Putamen (tissue), 1 donor: ENCODE measurements at places on chromosomes 1 and 21.

DNA sequence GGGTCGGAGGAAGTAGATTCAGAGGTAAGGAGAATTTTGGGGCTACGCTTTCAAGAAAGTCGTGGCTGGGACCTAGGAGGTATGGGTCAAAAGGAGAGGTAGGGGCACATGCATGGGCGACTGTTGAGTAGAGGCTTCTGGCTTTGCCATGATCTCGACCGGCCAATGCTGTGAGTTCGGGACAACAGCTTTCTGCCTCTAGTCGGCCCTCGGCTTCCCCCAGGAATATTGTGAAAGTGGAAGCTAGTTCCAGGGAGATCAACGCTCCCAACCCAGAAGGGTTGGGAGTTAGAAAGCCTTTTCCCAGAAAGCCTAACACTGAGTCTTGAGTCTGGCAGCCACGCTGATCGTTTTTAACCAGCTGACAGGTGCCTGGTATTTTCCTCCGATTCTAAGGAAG is 69.0 kb downstream of the ZNF678 start:
- no peak for DNase-seq

- DNase-seq, result no peak
These were observed 58.1 kb downstream of the RPAP2 start for GRCh38 chr1:92356956-92357355.

DNA sequence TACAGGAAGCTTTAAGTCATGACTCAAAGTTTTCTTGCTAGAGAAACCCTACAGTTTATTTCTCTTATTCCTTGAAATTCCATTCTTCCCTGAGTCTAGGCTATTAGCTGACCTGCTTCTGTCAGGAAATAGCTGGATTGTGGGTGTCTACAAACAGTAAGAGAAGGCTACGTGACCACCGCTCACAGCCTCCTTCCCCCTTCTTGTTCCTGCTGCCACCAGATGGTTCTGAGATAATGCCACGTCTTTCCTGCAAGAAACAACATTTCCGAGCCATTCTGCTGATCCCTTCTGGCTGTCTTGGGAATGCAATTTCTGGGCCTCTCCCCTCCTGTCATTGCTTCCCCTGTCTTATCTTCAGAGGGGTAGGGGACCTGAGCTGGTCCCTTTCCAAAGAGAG is 128.9 kb upstream of the SGIP1 start:
- no peak for DNase-seq

- DNase-seq, result no peak
These were observed 730 bp downstream of the CDC42SE1 start for GRCh38 chr1:151058692-151059091.

- no peak for DNase-seq
These were observed 71.3 kb downstream of the MORN1 start for GRCh38 chr1:2320006-2320405.

DNA sequence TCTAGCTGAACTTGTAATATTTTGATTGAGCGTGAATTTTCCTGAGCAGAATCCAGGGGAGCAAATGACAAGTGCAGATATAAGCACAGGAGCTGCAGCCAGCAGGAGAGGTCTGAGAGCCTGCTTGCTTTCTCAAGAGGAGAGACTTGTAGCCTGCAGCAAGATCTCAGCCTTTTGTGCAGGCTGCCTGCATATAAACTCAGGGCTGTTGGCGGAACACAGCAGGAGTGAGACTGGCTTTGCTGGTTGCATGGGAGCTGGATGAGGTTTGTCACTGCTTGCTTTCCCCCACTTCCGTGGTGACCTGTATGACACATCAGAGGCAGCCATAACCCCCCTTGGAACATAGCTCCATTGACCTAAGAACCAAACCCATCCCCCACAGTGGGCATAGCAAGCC is 725.4 kb upstream of the RGS18 start:
- no peak for DNase-seq

GRCh38 chr21:27268290-27268689 is 301.4 kb upstream of the ADAMTS5 start:
- no peak for DNase-seq

DNA sequence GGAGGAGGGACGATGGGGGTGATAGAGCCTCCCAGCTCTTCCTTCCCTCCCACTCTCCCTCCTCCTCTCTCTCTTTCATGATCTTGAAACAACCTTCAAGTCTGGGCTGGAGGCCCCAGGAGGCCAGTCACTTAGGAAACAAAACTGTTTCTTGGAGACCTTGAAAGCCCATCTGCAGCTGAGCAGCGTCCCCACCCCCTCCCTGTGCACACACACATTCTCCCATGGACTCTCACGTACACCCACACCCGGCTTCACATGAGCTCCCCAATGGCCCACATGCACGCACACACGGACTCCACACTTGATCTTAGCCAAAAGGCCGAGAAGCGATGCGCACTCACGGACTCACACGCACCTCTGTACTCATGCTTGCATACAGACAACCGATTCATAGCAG is 3.2 kb upstream of the ATP1A2 start:
- DNase-seq, result no peak

- DNase-seq, result no peak
These were observed 139.2 kb downstream of the CASZ1 start for GRCh38 chr1:10657088-10657847.

- DNase-seq, result no peak
These were observed 40.4 kb downstream of the RIMS3 start for GRCh38 chr1:40625076-40625475.

- no peak for DNase-seq
These were observed 806.7 kb upstream of the PRMT6 start for GRCh38 chr1:106249810-106250209.

DNA sequence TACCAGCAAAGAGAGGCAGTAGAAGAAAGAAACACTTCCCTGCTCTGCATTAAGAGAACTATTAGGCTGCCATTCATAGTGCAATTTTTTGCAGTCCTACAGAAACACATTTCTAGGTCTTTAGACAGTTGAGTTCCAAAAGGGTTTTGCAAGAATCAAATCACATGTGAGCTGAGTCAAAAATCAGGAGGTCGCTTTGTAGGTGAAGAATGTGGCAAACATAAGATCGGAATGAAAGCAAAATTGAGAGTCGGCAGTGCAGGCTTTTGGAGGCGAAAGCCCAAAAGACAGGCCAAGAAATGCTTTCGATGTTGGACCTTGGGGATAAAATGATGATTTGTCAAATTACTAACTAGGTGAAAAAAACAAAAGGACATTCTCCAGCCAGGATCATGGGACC is 213.5 kb upstream of the NRIP1 start:
- DNase-seq, result no peak

DNA sequence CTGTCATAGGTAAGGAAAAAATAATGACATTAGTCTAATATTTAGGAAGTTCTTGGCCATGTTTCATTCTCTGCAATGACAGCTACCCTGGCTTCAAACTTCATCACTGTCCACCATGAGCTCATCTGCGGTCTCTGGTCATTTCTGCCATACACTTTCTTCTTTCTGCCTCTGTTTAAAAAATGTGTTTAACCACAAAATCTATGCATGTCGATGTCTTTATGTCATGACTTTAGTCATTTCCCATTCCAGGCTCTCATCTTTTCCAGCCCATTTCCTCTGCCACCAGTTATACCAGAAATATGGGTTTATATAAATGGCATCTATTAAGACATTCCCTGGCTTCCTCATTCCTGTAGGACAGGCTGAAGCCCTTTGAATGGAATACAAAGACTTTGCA is 68.5 kb upstream of the DUSP10 start:
- no peak for DNase-seq

- DNase-seq, result no peak
These were observed 281 bp upstream of the BTF3L4 start for GRCh38 chr1:52055866-52056162.

- DNase-seq, result no peak
These were observed 21.4 kb upstream of the LSM10 start for GRCh38 chr1:36419140-36419539.

GRCh38 chr21:43574741-43575472 is 84.4 kb downstream of the HSF2BP start:
- no peak for DNase-seq

DNA sequence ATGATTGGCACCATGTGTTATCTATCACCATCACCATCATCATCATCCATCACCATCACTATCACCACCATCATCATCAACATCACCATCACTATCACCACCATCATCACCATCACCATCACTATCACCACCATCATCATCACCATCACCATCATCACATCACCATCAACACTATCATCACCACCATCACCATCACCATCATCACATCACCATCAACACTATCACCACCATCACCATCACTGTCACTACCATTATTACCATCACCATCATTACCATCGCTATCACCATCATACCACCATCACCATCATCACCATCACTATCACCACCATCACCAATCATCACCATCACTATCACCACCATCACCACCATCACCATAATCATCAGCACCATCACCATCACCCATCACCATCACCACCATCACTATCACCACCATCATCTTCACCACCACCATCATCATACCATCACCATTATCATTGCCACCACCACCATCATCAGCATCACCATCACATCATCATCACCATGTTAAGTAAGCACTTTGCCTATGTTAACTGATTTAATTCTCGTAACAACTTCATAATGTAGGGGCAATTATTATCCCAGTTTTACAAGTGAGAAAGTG is 112.8 kb downstream of the LIPI start:
- no peak for DNase-seq

- DNase-seq, result no peak
These were observed 856.6 kb downstream of the PLA2G4A start for GRCh38 chr1:187685333-187685732.

- DNase-seq, result no peak
These were observed 8.4 kb downstream of the YBX1 start for GRCh38 chr1:42690477-42691156.
